ENCODE measurements at places on chromosomes 5 and 9.

GRCh38 chr9:128724744-128725211, 851 bp upstream of the ZDHHC12 start:
- DNase-seq = peak; percentile 88

DNA sequence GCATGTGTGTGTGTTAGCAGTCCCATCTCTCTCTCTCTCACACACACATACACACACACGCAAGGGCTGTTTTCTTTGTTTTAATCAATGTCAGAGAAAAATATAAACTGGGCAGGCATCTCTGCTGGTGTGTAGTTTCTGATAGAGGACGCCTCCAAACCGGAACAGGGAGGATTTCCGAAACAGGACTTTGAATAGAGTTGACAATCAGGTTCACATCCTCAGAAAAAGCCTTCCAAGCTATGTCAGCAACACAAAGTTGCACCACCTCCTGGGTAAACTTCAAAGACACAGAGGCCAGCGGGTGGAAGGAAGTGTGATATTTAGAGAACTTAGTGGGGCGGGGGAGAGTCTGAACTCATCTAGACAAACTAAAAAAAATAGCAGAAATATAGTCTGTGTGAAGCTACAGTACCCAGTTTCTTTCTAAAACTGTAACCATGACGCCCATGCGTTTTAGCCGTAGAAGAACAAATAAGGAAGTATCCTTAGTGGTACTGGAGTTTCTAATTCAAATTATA, 1.2 kb downstream of the ST8SIA4 start:
- DNase-seq = no peak

DNA sequence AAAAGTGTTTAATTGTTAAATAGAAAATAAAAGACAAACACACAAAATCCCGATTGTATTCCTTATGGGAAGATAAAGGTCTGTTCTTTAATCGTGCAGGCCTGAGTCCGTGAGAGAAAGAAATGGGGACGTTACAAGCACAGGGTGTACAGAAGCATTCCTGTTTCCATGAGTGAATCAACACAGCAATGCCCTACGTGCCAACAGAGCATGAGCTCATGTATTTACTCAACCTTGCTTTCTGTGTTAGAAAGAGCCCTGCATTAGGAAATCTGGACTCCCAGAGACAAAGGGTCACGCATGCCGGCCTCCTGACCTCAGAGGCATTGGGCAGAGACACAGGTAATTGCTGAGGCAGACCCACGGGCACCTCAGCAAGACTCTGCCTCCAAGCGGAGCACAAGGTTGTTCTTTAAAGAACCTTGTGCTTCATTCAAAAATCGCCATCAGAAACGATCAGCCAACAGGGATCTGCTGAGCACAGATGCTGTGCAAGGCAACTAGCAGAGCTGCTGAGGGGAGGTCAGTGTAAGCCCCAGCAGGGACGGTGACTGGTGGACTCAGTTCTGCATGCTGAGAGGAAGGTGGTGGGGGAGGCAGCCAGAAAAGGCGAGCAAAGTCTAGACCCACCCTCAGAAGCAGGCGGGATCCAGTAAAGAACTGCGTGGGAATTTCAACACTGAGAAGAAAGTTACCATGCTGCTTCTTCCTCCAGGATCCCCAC, 101.0 kb downstream of the TLE1 start:
- DNase-seq = no peak

- no peak for DNase-seq
These were observed 243.6 kb downstream of the PBX3 start for GRCh38 chr9:125990793-125991220.

- DNase-seq = no peak
These were observed 678 bp downstream of the PLPP7 start for GRCh38 chr9:131290036-131290766.

- DNase-seq = no peak
These were observed 13.7 kb downstream of the MYO10 start for GRCh38 chr5:16922430-16922829.

GRCh38 chr9:34362614-34363214, 14.0 kb downstream of the MYORG start:
- DNase-seq = no peak

GRCh38 chr5:127072861-127073846, at the start of gene C5orf63:
C5orf63 (minus strand) TSS chr5:127073502; CDS start chr5:127058995, 14,507 bp downstream.
- peak; percentile 64 for DNase-seq

GRCh38 chr5:3736926-3737325, 141.3 kb downstream of the IRX1 start:
- DNase-seq = no peak

DNA sequence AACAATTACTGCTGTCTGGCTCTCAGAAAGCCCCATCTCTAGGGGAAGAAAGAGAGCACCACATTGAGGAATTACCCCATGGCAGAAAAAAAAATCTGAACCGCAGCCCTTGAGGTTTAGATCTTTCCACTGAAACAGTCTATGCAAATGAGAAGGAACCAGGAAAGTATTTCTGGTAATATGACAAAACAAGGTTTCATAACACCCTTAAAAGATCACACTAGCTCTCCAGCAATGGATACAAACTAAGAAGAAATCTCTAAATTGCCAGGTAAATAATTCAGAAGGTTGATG, 427.1 kb downstream of the PRELID2 start:
- DNase-seq = no peak

GRCh38 chr5:61811052-61811451, 479.0 kb downstream of the ZSWIM6 start:
- no peak for DNase-seq

- no peak for DNase-seq
These were observed 730.3 kb downstream of the DNAH5 start for GRCh38 chr5:13214182-13214581.

GRCh38 chr5:6731465-6732237, 18.4 kb downstream of the TENT4A start:
- no peak for DNase-seq

DNA sequence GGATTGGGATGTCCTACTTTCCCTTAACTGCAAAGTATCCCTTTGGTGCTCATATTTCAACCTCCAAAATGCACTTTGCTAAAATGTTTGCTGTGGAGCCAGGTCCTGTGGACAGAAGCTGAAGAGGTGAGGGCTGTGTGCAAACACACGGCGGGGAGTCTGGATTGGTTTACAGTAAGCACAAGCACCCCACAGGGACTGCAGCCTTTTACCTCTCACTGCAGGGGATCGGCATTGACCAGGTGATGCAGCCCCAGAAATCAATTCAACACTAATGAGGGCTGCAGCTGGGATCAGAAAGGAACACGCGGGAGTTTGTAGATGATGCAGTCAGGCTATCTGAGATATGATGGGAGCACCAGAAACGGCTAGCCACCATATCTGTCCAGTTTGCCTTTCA, 450.9 kb downstream of the CCDC171 start:
- no peak for DNase-seq

GRCh38 chr9:113012492-113012891, 500 bp upstream of the ZNF883 start:
- peak; percentile 16 for DNase-seq

GRCh38 chr9:106653213-106653612, 209.8 kb upstream of the ZNF462 start:
- no peak for DNase-seq

DNA sequence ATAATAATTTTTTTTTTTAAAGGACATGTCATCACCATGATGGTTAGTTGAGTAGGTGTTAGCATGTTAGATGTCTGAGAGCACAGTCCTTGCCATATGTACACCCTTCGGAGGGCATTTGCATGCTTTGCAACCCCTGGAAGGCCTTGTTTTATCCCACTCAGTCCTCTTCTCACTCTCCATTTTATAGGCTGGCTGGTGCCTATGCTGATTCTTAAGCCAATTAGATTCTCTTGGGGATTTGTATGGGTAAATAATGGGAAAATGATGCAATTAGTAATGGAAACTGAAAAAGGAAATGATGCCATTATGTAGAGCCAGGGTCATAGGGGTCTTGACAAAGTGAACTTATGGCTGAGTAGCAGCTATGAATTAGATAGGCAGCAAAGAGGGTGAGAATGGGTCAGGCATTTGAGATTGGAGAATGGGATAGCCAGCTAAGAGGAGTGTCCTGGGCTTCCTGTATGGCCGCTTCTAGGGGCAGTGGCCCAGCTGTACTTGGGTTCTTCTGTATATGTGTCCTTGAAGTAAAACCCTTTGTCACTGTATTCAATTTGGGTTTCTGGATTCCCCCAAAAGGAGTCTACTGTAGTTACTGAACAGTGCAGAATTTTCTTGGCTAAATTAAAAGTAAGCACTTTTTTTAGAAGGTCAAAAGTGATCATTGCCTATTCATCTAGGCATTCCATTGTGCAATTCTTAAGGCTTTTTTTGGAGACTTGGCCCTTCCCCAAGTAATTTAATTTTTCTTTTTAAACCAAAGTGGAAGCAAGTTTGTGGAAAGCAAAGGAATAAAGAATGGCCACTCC, 31.6 kb downstream of the LRRTM2 start:
- no peak for DNase-seq

DNA sequence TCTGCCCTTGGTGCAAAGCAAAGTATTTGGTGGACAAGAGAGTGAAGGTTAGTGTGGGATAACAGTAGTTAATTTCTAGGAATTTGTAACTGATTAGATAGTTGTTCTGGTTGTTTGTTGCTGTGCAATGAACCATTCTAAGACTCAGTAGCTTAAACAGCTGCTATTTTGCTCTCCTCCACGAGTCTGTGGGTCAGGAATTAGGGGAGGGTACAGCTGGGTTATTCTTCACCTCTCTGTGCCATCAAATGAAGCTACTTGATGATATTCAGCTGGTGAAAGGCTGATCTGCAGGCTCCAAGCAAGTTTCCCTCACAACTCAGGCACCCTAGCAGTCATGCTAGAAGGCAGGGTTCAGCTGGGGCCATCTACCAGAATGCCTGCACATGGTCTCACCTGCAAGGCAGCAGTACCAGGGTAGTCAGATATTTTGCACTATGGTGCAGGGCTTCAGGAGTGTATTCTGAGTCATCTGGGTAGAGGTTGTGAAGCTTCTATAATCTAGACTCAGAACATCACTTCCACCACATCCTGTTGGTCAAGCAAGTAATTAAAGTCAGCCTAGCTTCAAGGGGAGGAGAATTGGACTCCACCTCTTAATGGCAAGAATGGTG, 159.5 kb upstream of the SLC28A3 start:
- no peak for DNase-seq

GRCh38 chr5:132183723-132184122, 43.9 kb downstream of the P4HA2 start:
- no peak for DNase-seq

- no peak for DNase-seq
These were observed 375.7 kb downstream of the ACTL7B start for GRCh38 chr9:108479989-108480652.

- no peak for DNase-seq
These were observed 1067.7 kb upstream of the COX7C start for GRCh38 chr5:85549836-85550599.

DNA sequence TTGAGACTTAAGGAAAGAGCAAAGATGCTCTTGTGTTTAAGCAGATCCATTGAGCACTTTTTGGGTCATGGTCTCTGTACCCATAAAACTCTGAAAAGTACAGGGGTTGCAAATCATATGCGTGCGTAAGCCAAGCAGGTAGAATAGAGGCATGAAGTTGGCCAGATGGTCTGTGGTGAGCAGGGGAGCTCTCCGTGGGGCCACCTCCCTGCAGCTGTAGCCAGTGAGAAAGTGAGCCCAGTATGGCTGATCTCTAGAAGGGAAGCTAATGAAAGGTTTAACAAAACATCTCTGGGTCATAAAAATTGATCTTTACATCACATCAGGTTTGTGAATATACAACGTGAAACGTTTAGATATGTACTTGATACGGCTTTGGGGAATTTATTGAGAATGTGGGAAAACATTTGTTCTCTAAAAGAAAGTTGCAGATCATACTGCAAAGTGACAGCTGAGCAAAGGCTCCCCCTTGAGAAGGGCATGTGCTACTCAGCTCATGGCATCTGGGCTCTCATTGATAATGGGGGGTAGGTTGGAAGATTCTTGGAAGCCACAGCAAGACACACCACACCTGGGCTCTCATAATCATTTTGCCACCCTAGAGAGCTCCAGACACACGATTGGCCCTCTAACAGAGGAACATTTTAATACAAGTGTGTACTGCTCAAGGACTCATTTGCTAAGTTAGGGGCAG, 30.6 kb downstream of the SH3GL2 start:
- no peak for DNase-seq

DNA sequence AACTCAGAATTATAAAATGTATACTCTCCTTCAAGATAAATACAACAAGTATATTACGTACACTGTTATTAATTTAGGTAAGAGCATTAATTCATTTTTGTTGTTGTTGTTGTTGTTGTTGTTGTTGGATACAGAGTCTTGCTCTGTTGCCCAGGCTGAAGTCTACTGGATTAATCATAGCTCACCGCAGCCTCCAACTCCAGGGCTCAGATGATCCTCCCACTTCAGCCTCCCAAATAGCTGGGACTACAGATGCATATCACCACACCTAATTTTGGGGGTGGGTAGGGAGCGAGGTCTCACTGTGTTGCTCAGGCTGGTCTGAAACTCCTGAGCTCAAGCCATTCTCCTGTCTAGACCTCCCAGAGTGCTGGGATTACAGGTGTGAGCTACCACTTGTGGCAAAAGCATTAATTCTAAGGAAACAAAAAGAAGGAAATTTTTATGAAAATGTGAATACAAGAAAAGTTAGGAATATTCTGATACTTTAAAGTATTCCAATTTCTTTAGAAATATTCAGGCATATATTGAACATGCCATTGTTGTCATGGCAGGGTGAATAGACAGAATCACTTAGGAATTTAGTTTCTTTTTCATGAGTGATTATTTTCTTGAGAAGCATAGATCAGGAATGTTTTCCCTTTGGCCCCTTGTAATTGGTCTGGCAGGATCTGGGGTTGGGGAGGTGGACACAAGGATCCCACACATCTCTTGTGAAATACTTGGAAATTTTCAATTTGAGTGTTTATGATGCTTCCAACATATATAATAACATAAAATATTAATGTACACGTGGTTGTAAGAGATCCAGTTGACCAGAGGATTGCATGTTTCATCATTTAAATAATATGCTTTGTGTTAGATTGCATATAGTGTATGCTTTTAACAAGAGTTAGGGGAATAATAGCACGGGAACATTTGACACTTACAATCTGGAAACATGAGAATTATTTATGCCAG, 263.6 kb downstream of the FANCC start:
- DNase-seq = no peak

DNA sequence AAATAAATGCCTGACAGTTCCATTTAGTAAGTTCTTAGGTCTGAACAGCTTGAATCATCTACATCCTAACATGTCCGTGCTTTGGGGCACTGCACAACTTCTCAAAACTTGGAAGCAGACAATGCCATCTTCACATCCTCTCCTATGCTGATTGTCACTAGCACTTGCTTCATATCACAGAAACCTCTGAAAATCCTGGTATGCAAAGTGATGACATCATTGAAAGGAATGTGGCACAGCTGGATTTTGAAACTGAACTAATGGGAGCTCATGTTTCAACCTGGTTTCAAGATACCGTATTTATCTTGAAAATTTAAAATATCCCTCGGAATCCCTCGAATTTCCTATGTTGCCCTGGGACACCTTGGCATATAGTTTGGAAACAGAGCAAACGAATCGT, 490.2 kb upstream of the DAP start:
- no peak for DNase-seq

Measured in K562 (cell line).